ENCODE measurements at places on chromosomes 2 and 18.

GRCh38 chr2:230472621-230473018, 56.6 kb downstream of the SP100 start:
- DNase-seq: no peak

GRCh38 chr2:69816923-69817542, 12.4 kb upstream of the GMCL1 start:
- peak; percentile 87 for DNase-seq

- DNase-seq: no peak
Measured at GRCh38 chr18:59996370-59996966, 96.7 kb downstream of the PMAIP1 start.

- DNase-seq: no peak
Measured at GRCh38 chr2:202771741-202772460, 99.7 kb downstream of the ICA1L start.

DNA sequence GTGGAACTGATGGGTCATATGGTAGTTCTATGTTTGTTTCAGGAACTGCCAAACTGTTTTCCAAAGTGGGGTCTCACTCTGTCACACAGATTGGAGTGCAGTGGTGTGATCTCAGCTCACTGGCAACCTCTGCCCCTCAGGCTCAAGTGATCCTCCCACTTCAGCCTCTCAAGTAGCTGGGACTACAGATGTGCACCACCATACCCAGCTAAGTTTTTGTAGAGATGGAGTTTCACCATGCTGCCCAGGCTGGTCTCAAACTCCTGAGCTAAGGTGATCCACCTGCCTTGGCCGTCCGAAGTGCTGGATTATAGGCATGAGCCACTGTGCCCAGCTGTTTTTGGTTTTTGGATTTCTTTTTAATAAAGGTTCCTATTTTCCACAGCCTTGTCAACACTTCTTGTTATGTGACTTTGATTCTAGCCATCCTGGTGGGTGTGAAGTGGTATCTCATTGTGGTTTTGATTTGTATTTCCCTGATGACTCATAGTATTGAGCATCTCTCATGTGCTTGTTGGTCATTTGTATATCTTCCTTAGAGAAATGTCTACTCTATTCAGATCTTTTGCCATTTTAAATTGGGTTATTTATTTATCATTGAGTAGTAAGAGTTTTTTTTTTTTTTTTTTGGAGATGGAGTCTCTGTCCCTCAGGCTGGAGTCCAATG, 22.8 kb downstream of the NPC1 start:
- DNase-seq: no peak

DNA sequence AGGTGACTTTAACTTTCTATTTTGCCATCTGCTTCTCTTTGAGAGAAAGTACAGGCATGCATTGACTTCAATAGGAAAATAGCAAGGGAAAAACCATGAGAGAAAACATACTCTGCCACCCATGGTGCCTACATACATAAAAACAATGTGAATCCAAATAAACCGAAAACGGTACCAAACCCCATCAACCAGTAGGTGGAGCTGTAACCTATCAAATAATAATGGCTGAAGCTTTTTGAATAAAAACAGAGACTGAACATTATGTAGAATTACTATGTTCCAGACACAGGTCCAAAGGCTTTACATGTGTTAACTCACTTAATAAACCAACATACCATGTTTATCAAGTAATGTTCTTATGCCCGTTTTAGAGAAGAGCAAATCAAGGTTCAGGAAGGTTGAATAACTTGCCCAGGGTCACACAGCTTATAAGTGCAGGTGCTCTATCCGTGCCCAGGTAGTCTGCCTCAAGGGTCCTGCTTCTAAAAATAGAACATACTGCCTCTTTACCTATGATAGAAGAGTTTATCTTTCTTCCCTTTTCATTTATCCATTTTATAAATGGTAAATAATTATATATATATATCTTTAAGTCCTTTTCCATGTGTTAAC, 293.9 kb upstream of the SYT4 start:
- peak; percentile 77 for DNase-seq

- DNase-seq: no peak
Measured at GRCh38 chr2:24262421-24262970, 87.6 kb downstream of the FAM228A start.

- no peak for DNase-seq
Measured at GRCh38 chr2:8416849-8417832, 264.7 kb upstream of the ID2 start.

- DNase-seq: no peak
Measured at GRCh38 chr18:12255626-12256026, 1.5 kb downstream of the CIDEA start.

GRCh38 chr2:206641226-206641625, 1.1 kb upstream of the FAM237A start:
- DNase-seq: no peak

GRCh38 chr2:215754546-215754945, 258.8 kb downstream of the MREG start:
- no peak for DNase-seq

DNA sequence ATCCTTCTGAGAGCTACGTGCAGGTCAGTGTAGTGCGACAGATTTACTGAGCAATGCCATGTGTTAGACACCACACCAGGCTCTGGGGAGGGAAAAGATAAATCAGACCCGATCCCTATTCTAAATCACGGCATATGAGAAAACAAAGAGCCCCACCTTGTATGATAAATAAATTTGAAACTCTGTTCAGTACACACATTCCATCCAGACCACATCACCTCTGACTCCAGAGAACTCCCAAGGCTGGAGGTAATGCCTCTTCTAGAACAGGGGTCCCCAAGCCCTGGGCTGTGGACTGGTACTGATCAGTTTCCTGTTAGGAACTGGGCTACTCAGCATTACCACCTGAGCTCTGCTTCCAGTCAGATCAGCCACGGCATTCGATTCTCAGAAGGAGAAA, 77.3 kb downstream of the QPCT start:
- no peak for DNase-seq

DNA sequence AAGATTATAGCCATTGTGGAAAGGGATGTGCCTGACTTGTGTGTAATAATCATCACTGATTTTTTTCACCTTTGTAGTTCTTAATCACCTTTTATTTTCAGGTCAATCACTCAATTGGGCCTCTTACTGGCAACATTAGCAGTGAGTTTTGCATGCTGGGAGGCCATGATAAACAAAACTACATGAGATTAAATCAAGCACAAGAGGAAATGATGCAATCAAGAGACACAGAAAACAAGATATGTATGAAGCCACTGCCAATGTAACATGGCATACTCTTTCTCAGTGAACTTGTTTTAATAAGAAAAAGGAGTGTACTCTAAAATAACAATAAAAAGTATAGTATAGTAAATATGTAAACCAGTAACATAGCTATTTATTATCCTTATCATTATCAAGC, 69.9 kb upstream of the FSIP2 start:
- no peak for DNase-seq

DNA sequence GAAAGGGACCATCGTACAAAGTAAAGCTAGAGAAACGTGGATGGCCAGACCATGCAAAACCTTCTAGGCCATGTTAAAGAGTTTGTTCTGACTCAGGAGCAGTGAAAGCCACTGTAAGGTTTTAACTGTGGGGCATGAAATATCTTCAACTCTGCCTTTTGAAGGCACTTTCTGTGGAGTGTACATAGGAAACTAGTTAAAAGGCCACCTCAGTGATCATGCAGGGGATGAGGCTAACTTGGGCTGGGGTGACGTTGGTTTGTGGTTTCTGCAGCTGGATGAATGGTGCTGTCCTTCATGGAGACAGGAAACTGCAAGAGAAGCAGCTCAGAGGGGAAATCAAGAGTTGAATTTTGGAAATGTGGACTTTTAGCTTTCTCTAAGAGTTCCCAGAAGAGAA, 190.7 kb downstream of the CDCA7 start:
- DNase-seq: no peak

DNA sequence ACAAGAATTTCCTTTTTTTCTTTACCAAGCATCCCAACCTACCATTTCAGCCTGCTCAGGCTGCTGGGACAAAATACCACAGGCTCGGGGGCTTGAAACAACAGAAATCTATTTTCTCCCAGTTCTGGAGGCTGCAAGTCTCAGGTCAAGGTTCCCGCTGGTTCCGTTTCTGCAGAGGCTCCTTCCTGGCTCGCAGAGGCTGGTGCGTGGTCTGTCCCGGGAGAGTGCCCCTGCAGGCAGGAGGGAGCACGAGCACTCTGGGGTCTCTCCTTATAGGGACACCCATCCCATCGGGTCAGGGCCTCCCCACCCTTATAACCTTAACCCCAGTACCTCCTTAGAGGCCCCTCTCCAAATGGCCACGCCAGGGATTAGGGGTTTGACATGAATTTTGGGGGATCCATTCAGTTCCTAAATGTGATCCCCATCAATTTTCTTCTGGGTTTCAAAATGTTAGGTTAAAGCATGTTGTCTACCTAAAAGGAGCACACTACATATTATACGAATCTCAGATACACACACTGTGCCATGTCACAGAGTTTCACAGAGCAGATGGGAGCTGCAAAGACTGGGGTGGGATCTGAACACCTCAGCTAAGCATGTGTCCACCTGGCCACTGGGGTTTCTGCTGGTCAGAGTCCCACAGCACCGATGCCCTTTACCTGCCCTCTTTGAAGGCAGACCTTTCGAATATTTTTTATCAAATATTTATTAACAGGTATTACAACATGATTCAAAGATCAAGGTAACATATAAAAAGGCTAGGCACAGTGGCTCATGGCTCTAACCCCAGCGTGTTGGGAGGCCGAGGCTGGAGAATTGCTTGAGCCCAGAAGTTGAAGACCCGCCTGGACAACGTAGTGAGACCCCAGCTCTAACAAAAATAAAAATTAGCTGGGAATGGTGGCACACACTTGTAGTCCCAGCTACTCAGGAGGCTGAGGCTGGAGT, 17.6 kb upstream of the ADI1 start:
- no peak for DNase-seq

GRCh38 chr2:102138331-102138730, 4.2 kb upstream of the IL1R1 start:
- DNase-seq: no peak

- DNase-seq: no peak
Measured at GRCh38 chr2:228917220-228917619, 353.9 kb downstream of the PID1 start.

GRCh38 chr2:101230541-101231001, 22.1 kb upstream of the CNOT11 start:
- no peak for DNase-seq

GRCh38 chr2:3563521-3563976, 5.4 kb upstream of the RNASEH1 start:
- no peak for DNase-seq

- no peak for DNase-seq
Measured at GRCh38 chr18:37577051-37577611, 11.5 kb upstream of the CELF4 start.

DNA sequence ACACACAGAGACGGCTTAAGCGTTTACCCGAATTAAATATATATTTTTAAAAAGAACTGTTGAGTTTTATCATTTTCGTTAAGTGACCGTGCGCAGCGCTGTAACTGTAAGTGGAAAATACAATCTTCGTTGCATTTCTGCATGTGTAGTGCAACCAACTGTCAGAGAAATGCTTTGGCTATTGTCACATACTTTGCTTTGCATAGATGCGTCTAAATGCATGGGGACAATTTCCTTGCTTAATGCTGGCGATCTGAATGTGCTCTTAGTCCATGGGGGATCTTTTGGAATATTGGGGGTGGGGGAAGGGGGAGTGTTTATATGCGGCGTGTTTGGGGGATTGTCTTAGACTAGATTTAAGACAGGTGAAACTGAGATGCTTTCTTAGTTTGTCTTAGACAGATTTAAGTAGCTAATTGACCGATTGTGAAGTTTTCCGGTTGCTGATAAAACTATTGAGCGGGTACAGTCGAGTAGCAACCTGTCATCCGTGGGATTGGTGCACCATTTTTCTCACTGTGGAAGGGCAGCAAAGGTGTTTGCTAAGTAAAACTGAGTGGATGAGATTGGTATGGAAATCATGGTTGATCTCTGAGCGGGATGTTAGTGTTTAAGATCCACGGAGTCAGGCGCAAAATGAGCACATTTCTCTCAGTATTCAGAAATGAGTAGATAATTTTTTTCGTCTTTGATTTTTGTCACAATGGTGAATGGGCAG, 476 bp downstream of the VSNL1 start:
- peak; percentile 75 for DNase-seq

- no peak for DNase-seq
Measured at GRCh38 chr2:121955872-121956271, 200.4 kb downstream of the TSN start.

- DNase-seq: no peak
Measured at GRCh38 chr18:55110436-55110835, 151.2 kb upstream of the CCDC68 start.

DNA sequence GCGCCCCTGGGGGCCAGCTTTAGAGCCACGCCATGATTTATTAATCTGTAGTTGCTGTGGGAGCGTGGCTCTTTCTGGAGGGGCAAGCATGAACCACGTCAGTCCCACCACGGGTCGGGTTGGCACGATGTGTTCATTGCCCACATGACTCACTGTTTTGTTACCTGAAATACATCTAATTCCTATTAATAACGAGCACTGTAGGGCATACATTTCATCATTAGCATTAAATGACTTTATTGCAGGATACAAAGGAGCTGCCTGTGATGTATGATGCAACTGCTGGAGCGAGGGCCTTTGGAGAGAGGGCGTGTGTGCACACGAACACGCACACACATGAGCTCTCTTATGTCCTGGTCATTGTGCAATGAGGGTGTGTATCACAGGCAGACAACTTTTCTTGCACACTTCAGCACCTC, 127.0 kb downstream of the INHBB start:
- DNase-seq: no peak

GRCh38 chr2:20667151-20667530, 197 bp downstream of the GDF7 start:
- no peak for DNase-seq

DNA sequence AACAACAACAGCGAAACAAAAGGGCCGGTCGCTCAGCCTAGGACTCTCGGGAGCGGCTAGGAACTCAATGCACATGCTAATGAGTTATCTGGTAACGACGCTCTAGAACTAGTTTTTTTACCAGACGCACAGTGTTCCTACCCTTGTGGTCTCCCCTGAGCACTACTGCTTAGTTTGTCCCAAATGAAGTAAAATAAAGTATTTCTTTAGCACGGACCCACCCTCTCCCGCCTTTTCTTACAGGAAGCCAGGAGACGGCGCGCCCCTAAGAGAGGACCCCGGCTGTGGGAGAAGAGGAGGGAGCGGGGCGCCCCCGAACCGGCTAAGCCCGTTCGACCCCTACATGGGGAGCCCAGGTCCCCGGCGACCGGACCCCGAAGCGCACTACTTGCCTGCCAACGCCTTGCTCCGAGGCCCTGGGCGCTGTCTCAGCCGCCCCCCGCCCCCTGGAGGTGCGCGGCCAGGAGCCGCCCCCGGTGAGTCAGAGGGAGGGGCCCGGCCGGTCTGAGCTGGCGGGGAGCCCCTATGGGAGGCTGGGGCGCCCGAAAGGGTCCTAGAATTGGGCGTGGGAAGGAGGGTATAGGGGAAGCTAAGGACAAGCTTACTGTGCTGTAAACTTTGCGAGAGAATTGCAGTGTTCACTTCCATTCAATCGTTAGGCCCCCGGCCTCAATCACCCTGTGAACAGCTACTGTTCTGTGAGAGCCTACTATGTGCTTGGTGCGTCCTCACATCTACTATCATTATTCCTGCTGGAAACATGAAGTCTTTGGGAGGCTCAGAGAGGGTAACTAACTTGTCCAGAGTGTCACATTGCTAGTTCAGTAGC, 3.6 kb upstream of the CAPG start:
- no peak for DNase-seq
